Activated T-helper 1 cell treated with Interleukin-2 at 50 U/mL for 16 hours (primary cell): ENCODE measurements at places on chromosomes 3 and 15.

DNA sequence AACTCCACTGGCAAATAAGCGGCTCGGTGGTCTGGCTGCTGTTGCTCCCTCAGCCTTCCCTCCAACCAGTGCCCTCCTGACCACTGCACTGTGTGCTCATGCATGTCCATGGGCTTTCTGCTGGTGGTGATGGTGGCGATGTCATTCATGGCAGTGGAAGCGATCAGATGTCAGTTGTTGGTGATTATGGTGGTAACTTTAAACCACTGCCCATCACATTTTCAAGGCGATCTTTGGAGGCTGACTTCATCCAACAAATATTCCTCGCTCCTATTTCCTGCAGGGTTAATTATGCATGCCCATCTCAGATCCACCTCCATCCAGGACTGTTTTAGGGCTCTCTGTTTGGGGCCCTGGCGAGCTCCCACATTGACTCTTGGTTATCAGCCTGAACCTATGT lies 13.4 kb upstream of the HCN4 start:
- DNase-seq: no peak

GRCh38 chr3:101270149-101270548 lies 50.2 kb downstream of the IMPG2 start:
- DNase-seq: no peak

GRCh38 chr3:40637906-40638305 lies 113.1 kb downstream of the ZNF621 start:
- no peak for DNase-seq

GRCh38 chr15:43492266-43492665 lies 690 bp downstream of the TP53BP1 start:
- DNase-seq: no peak

- DNase-seq: no peak
These were observed 43.2 kb downstream of the DUT start for GRCh38 chr15:48374472-48374871.

DNA sequence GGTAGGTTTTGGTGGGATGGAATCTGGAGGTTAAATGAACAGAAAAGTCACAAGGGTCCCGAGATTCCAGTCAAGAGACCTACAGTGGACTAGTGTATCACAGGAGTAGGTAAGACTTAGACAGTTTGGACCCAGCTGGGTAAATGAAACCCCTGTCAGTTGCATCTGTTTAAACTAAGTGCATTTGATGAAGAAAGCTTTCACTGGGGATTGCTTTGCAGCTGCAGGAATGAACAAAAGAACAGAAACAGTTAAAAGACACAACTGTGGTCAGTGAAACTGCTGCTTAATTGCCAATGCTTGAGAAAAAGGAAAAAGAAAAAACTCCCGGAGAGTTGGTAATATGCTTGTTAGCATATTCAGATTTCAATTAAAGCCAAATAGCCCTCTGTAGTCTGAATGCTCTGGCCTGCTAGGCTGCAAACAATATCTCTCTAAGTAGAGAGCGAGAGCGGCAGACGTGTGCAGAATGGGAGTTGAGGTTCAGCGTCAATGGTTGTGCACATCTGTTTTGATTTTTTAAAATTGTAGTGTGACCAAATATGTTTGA lies 37.1 kb downstream of the OXNAD1 start:
- no peak for DNase-seq

- no peak for DNase-seq
These were observed 32.4 kb downstream of the DGKG start for GRCh38 chr3:186329589-186329988.

DNA sequence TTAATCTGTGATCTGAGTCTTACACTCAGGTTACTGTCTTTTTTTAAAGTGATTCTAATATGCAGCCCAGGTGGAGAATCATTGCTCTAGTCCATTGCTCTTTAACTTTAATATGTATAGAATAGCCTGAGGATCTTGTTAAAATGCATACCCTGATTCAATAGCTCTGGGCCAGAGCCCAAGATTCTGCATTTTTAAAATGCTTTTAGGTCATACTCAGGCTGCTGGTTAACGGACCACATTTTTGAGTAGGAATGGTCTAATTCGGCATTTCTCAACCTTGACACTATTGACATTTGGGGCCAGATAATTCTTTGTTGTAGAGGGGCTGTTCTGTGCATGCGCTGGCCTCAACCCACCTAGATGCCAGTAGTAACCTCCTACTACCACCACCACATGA lies 20.9 kb upstream of the FSTL1 start:
- DNase-seq: no peak

GRCh38 chr15:90873998-90874605 lies 5.7 kb downstream of the FURIN start:
- no peak for DNase-seq

- DNase-seq: no peak
These were observed 26.4 kb downstream of the TIGIT start for GRCh38 chr3:114320246-114320645.

DNA sequence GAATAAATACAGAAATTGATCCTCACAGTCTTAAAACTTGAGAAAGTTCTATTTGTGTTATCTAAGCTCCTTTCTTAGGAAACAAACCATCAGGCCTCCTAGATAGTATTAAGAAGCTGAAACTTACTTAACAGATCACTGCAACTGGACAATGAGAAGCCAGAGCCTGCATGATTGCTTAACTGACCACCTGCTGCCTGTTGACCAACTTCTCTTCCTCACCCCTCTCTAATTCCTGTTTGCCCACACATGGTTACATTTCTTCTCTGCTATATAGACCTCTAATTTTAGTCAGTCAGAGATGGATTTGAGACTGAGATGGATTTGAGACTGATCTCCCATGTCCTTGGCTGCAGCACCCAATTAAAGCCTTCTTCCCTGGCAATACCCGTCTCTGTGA lies 13.5 kb downstream of the CCPG1 start:
- DNase-seq: no peak

GRCh38 chr3:113143353-113143752 lies 68.0 kb upstream of the BOC start:
- no peak for DNase-seq

DNA sequence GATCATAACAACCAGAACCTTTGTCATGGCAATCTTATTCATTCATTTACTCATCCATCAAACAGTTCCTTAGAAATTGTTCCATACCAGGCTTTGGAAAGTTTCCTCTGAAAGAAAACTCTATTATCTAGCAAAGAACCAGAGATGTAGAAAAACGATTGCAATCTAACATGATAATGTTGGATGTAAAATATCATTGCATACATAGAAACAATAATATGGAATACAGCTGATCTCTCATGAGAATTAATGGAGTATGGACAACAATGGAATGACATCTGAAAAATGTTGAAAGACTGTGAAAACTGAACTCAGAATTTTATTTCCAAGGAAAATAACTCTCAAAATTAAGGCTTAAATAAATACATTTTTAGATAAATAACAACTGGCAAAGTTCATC lies 665.4 kb downstream of the NLGN1 start:
- no peak for DNase-seq

- no peak for DNase-seq
These were observed 27.5 kb downstream of the RAB6B start for GRCh38 chr3:133868186-133868585.

DNA sequence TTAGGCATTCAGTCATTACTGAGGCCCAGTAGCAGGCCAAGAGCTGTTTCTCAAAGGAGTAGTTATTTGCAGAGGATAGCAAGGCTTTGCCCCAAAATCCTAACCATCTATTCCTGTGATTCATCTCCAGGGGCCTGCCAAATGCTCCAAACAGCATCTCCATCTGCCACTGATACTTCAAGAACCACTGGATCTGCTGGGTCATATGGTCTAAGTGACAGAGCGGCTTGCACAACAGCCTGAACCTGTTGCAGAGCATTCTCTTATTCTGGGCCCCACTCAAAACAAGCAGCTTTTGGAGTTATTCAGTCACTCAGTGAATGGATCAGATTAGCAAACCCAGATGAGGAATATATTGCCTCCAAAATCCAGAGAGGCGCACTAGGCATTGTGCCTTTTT lies 68.8 kb upstream of the ALDH1A3 start:
- no peak for DNase-seq

GRCh38 chr3:195757438-195757770 lies 36.6 kb downstream of the MUC20 start:
- no peak for DNase-seq

DNA sequence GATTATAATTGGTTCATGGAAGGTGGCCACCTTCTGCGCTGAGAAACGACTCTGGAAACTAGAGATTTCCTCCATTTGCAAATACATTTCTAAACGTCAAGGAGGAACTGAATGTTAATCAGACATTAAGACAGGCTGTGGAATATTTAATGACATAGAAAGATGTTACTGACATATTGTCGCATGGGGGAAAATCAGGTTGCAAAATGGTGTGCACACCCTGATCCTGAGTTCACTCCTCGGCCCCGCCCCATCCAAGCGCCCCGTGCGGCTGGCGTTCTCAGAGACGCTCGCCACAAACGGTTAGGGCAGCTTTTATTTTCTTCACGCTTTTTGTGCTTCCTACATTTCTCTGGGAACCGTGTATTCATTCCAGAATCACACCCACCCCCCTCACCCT lies 10.7 kb downstream of the H1-8 start:
- DNase-seq: no peak

- no peak for DNase-seq
These were observed 41.9 kb downstream of the ABHD2 start for GRCh38 chr15:89130201-89130600.

DNA sequence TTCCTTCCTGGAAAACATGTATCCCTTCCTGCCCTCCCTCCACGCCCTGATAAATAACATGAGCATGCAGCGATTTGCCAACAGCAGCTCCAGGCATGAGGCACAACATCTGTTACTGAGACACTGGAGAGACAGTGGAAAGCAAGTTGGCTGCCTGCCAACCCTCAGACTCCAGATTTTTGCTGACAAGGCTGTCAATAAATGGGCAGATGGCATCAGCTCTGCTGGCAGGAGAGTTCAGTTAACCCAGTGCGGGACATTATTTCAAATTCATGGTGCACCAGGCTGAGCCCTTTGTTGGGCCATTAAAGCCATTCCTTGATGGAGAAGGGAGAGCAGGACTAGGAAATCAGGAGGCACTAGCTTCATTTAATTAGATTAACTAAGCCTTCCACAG lies 293.3 kb downstream of the MEX3B start:
- DNase-seq: no peak

GRCh38 chr3:83926291-83926690 lies 1032.5 kb upstream of the CADM2 start:
- no peak for DNase-seq

DNA sequence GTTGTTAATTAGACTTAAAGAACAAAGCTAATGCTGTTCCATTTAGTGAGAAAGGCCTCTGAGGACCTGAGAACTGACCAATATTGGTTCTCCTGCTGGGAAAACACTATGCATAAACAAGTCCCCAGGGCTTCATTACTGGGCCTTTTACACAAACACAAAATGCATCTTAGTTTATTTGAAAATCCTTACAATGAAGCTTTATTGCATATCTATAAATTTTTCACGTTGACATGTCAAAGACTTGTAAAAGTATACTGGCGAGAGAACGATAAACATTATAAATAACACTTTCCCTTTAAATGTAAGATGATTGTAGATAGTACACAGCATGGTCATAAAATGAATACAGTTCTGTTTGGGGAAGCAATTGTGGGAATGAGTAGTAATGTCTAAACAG lies 151.7 kb downstream of the ROBO2 start:
- no peak for DNase-seq

DNA sequence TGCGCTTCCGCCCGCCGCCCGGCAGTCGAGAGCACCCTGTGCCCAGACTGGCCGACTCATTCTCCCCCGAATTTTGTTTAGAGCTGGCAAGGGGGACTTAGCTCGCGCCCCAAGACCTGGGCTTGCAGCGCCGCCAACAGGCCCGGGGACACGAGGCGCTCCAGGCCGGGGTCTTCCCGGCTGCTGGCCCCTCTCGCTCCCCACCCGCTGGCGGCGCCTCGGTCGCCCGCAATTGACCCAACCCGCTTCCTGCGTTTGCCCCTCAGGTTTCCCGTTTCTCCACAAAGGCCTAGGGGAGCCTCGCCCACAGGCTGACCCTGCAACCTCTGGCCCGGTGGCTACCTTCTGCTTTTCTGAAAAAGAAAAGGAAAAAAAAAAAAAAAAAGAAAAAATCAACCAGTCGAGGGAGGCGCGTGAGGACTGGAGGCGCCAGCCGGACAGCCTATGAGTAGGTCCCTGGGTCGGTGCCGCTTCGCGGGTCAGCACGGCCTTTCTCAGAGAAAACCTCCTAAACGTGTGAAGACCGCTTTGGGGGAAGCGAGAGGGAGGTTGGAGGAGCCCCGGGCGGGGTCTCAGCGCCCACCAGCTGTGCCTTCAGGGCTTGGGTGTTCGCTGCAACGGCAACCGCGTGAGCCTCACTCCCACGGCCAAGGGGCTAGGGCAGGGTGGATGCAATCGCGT lies 7.2 kb downstream of the FOXL2 start:
- DNase-seq: no peak

DNA sequence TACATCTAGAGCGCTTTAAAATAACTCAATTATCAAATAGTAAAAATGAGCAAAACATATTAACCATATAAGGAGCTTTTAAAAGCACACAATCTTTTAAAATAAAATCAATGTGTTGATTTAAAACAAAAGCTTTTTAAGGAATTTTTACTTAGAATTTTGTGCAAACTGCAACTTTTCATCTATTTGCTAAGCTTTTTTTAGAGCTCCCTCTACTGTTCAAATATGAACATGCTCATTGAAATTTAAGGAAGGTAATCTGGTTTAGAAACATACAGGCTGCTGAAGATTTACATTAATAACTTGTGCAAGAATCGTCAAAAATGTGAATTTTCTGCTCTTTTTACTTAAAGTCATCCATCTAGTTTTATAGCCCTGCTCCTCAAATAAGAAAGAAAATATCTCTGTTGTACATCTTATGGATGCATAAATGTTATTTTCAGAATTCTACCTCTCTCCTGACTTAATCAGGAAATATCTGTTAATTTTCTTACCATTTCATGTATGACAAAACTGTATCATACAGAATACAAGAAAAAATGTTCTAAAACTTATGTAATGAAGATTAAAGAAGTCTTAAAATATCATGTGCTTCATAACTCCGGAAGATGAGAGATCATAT lies 469.4 kb upstream of the ROBO2 start:
- no peak for DNase-seq

GRCh38 chr3:32217339-32217738 lies 21.1 kb upstream of the CMTM8 start:
- no peak for DNase-seq

- DNase-seq: no peak
These were observed 116.5 kb upstream of the ALDH1A3 start for GRCh38 chr15:100762913-100763834.

DNA sequence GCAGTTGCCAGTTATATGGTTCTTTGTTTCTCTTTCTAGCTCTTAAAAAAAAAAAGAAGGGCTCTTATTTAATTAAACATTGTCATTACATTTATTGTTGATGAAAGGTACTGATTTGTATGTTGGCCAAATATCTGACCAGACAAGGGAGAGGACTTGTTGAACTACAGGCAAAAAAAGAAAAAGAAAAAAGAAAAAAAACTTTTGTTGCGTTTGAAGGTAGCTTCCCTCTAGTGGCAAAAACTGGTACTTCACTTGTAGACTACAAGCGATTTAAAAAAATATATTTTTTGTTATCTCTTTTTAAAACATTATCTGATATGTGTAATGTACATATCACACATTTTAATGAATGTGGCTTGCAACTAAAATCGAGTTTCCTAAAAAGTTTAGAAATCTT lies 280.6 kb downstream of the ROBO2 start:
- DNase-seq: no peak
